Muscle of leg (tissue), 16 donors: ENCODE measurements at places on chromosomes 16 and 17. TPM values are rescaled to one million over a fixed set of nuclear protein-coding genes. Genes with fewer than 3 reads are reported as not detected.

Gene CRHR1
- total RNA-seq = 0.09 TPM

Gene CLDN7
- total RNA-seq = 0.71 TPM

DNA sequence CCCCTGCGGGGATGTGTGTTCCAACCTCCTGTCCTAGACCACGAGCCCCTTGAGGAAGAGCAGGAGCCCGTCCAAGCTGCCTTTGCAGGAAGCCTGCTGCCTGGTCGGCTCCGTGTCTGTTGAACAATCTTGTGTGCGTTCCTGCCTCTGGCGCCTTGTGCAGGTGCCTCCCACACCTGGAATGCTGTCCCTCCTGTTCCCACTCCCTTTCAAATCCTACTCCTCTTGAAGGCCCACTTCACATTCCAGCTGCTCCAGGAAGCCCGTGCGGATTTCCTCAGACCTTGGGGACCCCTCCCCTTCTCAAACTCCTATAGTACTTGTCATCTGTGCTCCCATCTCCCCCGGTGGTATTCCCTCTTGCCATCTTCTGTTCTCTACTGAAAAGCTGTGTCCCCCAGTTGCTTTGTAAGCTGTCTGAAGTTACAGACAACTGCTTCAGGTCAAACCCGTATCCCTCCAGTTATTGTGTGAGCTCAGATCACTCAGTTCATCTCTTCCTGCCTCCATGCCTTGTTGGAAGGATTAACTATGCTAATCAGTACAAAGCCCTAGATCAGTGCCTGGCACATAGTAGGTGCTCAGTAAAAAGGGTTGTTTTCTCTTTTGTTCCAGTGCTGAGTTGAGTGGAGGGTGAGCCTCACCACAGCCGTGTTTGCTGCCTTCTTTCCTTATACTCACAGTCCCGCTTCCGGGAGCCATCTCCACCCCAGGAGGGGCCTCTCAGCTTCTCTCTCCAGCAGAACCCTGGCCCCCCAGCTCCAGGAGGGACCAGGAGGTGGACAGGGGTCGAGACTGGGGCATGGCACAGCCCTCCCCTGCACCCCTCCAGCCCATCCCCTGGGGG, 241.8 kb upstream of the CIBAR2 start:
- H3K27me3 ChIP-seq = no peaks in the 10 kb centered on the region
- no peak overlapping the region for H3K4me3 ChIP-seq
- no peak overlapping the region for H3K27ac ChIP-seq
- H3K4me1 ChIP-seq = peaks cover 63% of the 10 kb centered on the region
- peaks cover 17% of the 10 kb centered on the region for H3K36me3 ChIP-seq

Gene PPM1E
- 1.1 TPM for total RNA-seq

Gene ICAM2
- total RNA-seq = 34.3 TPM

DNA sequence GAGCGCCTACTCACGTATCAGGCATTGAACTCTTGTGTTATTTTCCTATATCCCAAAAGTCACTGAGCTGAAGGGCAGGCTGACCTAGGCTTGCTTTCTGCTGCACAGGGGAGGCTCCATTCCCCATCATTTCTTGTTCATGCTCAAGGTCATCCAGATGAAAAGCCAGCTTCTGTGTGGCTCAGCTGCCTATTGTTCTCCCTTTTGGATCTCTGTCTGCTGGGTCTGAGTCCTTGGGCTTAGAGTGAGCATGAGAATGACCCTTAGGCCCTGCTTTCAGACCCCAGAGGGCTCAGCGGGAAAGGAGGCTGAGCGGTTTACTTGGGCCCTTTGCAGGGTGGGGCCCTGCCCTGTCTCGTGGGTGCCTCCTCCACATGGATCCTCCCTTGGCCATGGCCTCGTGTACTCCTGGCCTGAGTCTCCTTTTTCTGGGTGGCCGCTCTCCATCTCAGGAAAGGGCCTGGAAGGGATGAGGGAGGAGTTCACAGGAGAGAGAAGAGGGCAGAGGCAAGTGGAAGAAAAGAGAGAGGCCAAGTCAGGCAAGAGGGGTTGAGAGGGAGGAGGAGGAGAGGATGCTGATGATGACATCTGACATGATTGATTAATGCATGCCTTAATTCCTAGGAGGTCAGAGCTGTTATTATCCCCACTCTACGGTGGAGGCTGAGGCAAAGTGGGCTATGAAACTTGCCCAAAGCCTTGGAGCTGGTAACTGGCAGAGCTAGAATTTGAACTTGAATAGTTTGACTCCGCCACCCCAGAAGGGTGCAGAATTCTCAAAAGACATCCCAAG, 19.8 kb upstream of the MAP3K14 start:
- no peaks in the 10 kb centered on the region for H3K36me3 ChIP-seq
- DNase-seq = no peak
- no peak overlapping the region for H3K27ac ChIP-seq
- H3K4me3 ChIP-seq = no peak overlapping the region
- H3K4me1 ChIP-seq = peaks cover 9% of the 10 kb centered on the region

Gene ETV4
- 4.0 TPM for total RNA-seq

GRCh38 chr16:58459344-58460218, 40.4 kb upstream of the NDRG4 start:
- peaks cover 9% of the 10 kb centered on the region for H3K4me1 ChIP-seq
- H3K4me3 ChIP-seq = no peak overlapping the region
- no peak for DNase-seq
- peaks cover 43% of the 10 kb centered on the region for H3K27me3 ChIP-seq
- no peaks in the 10 kb centered on the region for H3K36me3 ChIP-seq

- H3K27ac ChIP-seq = peak overlapping the region; percentile 88
- H3K27me3 ChIP-seq = no peaks in the 10 kb centered on the region
- H3K4me1 ChIP-seq = peaks cover 97% of the 10 kb centered on the region
- DNase-seq = peak; percentile 68
- peak overlapping the region; percentile 50 for H3K4me3 ChIP-seq
Measured at GRCh38 chr16:67394155-67395104, 1.1 kb upstream of the TPPP3 start.

DNA sequence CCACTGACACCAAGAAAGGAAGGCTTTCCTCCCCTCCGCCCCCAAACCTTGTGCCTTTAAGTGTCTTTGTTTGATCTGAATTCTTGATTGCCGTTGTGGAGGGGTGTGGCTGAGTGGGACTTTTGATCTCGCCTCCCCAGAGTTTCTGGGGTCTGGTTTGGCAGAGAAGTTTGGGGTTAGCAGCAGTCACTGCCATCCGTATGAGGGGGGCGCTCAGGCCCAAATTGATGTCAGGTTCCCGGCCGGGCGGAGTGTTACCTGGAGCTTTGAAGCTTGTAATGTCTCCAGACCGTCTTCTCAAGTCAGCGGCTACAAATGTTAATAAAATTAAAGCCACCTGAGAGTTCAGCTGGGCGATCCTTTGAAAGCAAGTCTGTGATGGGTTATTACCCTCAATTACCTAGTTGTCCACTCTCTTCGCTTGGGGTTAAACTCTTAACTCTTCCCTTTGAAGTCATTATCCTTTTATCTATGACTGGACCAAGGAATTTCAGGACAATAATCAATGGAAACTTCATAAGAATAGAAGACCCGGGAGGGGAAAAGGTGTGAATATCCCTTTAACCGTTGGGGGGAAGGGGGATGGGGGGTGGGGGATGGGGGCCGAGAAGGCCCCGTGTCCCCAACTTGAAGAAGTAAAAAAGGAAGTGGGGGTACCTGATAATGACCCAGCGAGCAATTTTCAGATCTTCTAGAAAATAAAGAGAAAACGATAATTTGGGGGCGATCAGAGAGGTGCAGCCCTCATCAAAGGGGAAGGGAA, 31.8 kb upstream of the AXIN2 start:
- no peak overlapping the region for H3K27ac ChIP-seq
- H3K4me1 ChIP-seq = peaks cover 20% of the 10 kb centered on the region

DNA sequence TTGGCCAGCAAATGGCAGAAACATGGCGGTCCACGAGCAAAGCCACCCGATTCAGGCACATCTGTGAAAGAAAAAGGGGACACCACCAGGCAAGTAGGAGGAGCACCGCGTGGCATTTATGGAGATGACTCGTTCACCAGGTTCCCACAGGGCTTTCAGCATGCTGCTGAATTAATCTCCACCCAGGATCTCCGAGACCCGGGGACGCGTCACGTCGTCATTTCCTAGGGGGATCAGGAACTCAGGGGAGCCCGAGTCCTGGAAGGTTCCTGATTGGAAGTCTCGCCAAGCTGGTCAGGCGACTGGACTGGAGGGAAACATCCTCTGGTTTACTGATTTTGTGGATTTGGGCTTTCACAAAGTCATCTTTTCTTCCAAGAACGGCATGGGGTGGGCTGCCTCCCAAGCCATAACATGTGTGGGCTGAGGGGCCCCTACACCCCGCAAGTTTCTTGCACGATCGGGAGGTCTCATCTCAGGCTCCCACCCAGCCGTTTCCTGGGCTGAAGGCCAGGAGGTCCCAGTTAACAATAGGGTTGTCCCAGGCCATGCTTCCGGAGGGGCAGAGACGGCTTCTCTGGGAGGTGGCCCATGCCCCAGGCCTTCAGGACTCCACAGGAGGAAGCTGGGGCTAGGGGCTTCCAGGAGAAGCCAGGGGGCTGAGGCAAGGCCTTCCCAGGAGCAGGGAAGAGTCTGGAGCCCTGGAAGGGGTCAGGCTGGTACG, 645 bp downstream of the DNAH17 start:
- H3K27me3 ChIP-seq = no peaks in the 10 kb centered on the region
- H3K4me1 ChIP-seq = peaks cover 5% of the 10 kb centered on the region
- no peak overlapping the region for H3K27ac ChIP-seq
- H3K36me3 ChIP-seq = no peaks in the 10 kb centered on the region
- DNase-seq = no peak

Gene CSH1
- total RNA-seq = 21.9 TPM

DNA sequence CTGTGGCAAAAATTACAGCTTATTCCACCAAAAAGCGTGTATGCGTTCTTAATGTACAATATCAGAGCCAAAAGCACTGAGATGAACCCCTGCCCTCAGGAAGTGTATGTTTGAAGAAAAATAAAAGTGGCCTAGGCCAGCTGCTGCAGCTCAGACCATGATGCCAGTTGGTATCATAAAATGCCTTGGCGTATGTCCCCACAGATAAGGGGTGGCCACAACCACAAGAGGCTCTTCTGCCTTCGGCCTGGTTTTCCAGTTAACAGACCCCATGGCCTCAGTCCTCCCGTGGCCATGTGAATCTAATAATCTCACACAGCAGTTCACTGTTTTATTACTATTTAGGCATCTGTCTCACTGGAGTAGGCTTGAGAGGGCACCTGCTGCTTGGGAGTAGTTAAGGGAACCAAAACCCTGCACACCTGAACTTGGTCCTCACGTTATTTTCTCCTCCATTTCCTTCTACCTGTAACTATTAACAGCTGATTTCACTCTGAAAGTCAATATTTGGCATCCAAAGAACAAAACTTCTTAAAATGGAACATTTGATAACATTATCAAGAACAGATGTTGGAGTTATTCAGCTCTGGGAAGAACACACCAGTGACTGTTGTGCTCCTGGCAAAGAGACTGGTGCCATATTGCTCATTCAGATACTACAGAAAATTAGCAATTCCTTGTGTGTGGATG, 34.8 kb upstream of the ERN1 start:
- no peak for DNase-seq
- H3K4me3 ChIP-seq = no peak overlapping the region
- H3K27me3 ChIP-seq = no peaks in the 10 kb centered on the region
- H3K4me1 ChIP-seq = no peaks in the 10 kb centered on the region
- H3K36me3 ChIP-seq = peaks cover 18% of the 10 kb centered on the region

Gene GDPD3
- 3.3 TPM for total RNA-seq

GRCh38 chr16:73275024-73275423, 227.1 kb upstream of the ZFHX3 start:
- DNase-seq = no peak
- H3K36me3 ChIP-seq = no peaks in the 10 kb centered on the region
- H3K4me1 ChIP-seq = no peaks in the 10 kb centered on the region
- no peak overlapping the region for H3K4me3 ChIP-seq

GRCh38 chr17:1179818-1180742, at the start of gene ABR:
Gene ABR, minus strand, starts transcription at chr17:1179981. Its CDS starts 254 bp downstream, at chr17:1179727.
- H3K4me1 ChIP-seq = peaks cover 50% of the 10 kb centered on the region
- peak within 1 kb of the TSS; percentile 65 for H3K4me3 ChIP-seq
- peak; percentile 61 for DNase-seq
- H3K27ac ChIP-seq = peak within 1 kb of the TSS; percentile 51
- peaks cover 54% of the 10 kb centered on the region for H3K27me3 ChIP-seq

Gene DOC2B
- 2.4 TPM for total RNA-seq

Gene COL1A1
- total RNA-seq = 4,027 TPM

Gene MMP28
- total RNA-seq = 3.5 TPM

DNA sequence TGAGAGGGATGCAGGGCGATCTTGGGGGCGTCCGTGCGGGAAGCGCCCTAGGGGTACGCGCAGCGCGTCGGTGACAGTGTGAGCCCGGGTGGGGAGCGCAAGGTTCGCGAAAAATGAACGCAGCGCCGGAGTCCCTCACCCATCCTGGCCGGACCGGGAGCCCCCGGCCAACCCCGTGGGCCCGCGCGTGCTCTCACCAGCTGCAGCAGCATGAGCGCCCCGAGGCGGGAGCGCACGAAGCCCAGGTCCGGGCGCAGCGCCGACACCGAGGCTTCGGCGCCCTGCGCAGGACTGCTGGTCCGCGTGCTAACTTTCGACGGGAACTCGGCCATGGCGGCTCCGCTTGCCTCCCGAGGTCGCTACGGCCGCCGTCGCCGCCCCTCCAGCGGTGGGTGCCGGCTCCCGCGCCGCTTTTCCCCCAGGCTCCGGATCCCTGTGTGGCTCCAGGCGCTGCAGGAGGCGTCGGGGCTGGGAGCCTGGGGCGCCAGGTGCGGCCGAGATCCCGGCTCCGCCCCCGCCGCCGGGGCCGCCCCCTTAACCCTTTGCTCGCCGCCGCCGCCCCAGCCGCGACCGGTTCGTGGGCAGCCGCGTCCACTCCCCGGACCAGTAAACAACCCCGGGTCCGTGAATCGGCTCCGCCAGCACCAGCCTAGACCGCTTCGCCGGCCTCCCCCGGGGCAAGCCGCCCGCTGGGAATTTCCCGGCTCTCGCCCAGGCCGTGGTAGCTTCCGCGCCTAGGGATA, at the start of gene PLLP:
TSS of gene PLLP (minus strand) at position 464 of the 743 bp plus-strand sequence. CDS start at position 332, 132 bp downstream.
- H3K27ac ChIP-seq = no peak within 1 kb of the TSS
- no peaks in the 10 kb centered on the region for H3K36me3 ChIP-seq
- peaks cover 16% of the 10 kb centered on the region for H3K4me1 ChIP-seq

DNA sequence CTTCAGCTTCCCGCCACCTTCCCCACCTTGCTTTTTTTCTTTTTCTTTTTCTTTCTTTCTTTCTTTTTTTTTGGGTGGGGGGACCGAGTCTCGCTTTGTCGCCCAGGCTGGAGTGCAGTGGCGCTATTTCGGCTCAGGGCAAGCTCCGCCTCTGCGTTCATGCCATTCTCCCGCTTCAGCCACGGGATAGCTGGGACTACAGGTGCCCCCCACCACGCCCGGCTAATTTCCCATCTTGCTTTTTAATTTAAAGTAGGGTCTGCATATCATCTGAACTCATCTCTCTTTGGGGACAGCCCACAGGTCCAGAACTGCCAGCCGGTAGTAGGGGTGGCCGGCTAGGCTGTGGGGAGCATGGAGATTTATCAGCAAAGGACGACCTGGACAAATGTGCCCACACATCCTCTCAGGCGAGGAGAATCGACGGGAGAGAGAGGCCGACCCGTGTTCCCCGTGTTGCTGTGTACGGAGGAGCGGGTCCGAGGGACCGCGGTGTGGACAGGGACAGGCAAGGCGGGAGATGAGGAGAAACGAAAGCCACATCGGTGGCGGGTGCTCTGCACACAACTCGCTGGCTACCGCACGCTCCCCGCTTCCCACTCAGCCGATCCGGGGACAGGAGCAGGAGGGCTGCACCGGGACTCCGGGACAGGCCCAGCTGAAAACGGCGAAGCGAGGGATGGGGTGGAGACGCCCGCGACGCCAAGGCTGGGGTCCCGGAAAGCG, 2.4 kb downstream of the MT1M start:
- no peak overlapping the region for H3K4me3 ChIP-seq
- no peak for DNase-seq
- no peaks in the 10 kb centered on the region for H3K36me3 ChIP-seq
